ENCODE measurements at places on chromosomes 5 and 9.

GRCh38 chr9:90065851-90066250 lies 461.0 kb downstream of the GADD45G start:
- no peak for DNase-seq

- peak; percentile 52 for DNase-seq
Measured at GRCh38 chr5:17132444-17133083, 84.9 kb upstream of the BASP1 start.

DNA sequence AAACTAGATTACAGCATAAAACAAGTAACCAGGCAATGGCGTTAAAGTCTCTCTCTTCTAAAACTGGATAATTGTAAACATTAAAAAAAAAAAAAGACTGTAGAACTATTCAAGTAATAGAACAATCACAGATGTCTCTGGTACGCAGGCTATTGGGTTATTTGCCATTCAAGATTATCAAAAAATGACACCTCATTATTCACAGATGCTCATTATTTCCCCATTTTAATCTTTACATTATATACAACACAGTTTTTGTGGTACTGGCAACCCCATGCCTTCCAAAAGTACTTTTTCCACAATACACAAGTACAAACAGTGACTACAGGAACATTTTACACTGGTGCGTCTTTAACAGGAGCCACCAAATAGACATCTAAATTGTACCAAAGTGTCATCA lies 109.4 kb downstream of the ZNF608 start:
- no peak for DNase-seq

DNA sequence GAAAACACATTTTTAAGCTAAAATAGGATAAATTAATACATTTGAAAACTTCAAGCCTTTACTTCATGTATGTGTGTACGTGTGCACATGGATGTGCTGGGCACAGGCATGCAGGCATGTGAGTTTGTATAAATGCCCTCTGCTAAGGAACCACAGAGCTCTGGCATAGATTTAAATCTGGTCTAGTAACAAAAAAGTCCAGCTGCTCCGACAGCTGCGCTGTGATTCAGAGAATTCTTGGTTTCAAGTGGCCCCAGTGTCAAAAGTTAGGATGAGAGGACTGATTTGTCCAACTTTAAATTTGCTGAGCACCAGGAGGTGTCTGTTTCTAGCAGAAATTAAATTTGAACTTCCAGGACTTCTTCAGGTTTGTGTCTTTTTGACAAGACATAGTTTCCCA lies 203.7 kb upstream of the TUT7 start:
- no peak for DNase-seq

- no peak for DNase-seq
Measured at GRCh38 chr5:2005101-2006041, 122.6 kb upstream of the IRX4 start.

Measured in epithelial cell of esophagus (primary cell).